Glutamatergic neuron (in vitro differentiated cells): ENCODE measurements at places on chromosomes 2 and 18.

DNA sequence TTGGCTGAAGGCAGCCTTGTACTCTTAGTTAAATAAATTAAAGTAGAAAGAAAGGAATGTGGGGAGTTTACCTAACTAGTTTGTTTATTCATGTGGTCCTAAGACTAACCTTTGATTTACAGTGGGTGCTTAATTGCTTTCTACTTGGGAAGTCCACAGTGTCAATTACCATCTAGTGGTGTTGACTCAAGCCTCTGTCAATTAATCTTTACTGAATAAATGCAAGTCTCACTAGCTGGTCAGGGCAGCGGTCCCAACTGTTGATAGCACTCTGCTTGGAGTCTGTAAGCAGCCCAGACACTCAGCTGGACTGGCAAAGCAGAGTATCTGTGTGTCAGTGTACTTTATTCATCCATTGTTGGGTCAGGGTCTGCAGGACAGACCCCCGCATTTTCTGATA is 15.8 kb downstream of the ZNF514 start:
- no peak overlapping the region for H3K4me3 ChIP-seq
- H3K27me3 ChIP-seq = peaks cover 4% of the 10 kb centered on the region
- no peaks in the 10 kb centered on the region for H3K4me1 ChIP-seq
- H3K36me3 ChIP-seq = peaks cover 57% of the 10 kb centered on the region
- DNase-seq = no peak

DNA sequence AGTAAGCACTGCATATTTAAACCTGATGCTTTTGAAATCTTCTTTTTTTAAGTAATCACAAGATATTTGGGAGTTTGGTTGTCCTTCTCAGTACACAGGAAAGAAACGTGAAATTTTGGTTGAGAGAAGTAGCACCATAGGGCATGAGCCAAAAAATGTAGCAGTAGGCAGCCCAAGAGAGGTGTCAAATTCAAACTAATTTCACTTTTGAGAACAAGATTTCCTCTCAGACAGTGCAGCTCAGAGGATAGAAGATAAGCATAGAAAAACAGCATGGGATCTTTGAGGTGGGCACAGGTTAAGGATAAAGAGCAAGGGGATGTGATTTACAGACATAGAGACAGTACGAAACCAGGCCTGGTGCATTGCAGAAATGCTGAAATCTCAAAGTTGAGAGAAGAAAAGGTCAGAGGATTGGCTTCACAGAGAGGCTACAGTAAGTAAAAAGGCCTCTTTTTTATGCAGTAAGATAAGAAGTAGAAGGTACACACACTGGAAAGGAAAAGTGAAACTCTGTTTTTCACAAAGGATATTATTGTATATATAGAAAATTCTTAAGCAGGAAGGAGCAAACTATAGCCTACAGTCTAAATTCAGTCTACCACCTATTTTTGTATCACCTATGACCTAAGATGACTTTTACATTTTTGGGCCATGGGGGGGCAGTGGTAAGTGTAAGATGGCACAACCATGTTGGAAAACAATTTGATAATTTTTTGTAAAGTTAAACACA is 89.8 kb downstream of the PKP4 start:
- no peak for DNase-seq
- no peaks in the 10 kb centered on the region for H3K36me3 ChIP-seq
- H3K4me1 ChIP-seq = no peaks in the 10 kb centered on the region
- H3K27me3 ChIP-seq = peaks cover 2% of the 10 kb centered on the region

GRCh38 chr2:225069966-225070365 is 27.7 kb upstream of the DOCK10 start:
- H3K27me3 ChIP-seq = no peaks in the 10 kb centered on the region
- H3K4me3 ChIP-seq = no peak overlapping the region
- H3K4me1 ChIP-seq = peaks cover 11% of the 10 kb centered on the region

- H3K4me3 ChIP-seq = no peak overlapping the region
- H3K4me1 ChIP-seq = peaks cover 13% of the 10 kb centered on the region
- H3K27ac ChIP-seq = no peak overlapping the region
- peaks cover 2% of the 10 kb centered on the region for H3K27me3 ChIP-seq
These were observed 13.4 kb upstream of the COPS8 start for GRCh38 chr2:237072067-237072931.

DNA sequence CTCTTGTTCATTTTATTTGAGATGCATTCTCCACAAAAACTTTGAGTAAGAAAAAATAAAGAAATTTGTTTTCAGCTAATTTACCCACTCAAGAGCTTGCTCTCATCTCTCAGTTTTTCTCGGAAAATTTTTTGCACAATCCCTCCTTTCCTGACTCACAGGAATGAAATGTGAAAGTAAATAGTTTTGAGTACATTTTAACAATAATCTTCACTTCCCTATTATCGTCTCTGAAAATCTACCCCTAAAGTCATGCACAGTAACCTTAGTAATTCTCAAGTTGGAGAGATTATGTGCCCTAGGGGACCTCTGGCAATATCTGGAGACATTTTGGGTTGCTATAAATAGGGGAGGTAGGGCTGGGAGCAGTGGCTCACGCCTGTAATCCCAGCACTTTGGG is 2.6 kb downstream of the CYB5A start:
- no peak overlapping the region for H3K27ac ChIP-seq
- no peak for DNase-seq
- H3K36me3 ChIP-seq = peaks cover 3% of the 10 kb centered on the region
- H3K27me3 ChIP-seq = peaks cover 7% of the 10 kb centered on the region
